ENCODE measurements at places on chromosomes 5 and 9. TPM values are rescaled to one million over a fixed set of nuclear protein-coding genes. Genes with fewer than 3 reads are reported as not detected.

GRCh38 chr5:144405991-144406390 lies 235.3 kb downstream of the KCTD16 start:
- no peak overlapping the region for H3K4me3 ChIP-seq
- no peak overlapping the region for H3K27ac ChIP-seq
- no peaks in the 10 kb centered on the region for H3K27me3 ChIP-seq
- H3K36me3 ChIP-seq: no peaks in the 10 kb centered on the region
- no peaks in the 10 kb centered on the region for H3K4me1 ChIP-seq
- no peak for DNase-seq

- H3K4me3 ChIP-seq: no peak overlapping the region
- no peak overlapping the region for H3K27ac ChIP-seq
- H3K36me3 ChIP-seq: no peaks in the 10 kb centered on the region
- H3K27me3 ChIP-seq: no peaks in the 10 kb centered on the region
- H3K4me1 ChIP-seq: no peaks in the 10 kb centered on the region
- DNase-seq: no peak
These were observed 68.9 kb downstream of the MACIR start for GRCh38 chr5:103327451-103327850.

DNA sequence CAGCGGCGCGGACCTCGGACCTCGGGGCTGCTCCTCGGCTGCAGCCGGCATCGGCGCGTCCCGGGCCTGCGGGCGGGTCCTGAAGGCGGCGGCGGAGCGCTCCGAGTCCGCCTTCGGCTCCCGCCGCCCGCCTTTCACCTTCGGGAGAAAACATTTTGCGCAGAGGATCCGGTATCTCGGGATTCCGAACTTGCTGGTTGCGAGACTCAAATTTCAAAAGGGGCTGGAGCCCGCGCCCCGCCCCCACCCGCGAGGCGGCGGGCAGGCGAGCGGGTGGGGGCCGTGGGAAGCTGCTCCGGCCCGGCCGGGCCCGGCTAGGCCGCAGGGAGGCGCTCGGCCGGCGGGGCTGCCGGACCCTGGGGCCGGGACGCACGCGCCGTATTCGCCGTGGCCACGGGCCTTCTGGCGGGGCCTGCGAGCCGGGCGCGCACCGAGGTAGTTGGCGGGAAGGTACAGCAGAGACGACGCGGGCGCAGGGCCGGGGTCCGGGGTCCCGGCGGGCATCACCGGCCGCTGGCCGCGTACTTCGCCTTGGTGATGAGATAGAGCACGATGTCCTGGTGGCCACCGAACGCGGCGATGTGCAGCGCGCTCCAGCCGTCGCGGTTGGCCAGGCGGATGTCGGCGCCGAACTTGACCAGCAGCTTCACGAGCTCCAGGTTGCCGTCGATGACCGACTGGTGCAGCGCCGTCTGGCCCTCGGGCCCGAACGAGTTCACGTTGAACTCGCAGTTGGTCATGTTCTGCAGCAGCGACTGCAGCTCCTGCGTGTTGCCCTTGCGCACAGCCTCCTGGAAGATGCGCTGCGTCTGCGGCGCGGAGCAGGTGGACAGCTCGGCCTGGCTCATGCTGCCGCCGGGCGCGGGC lies 757 bp downstream of the NRARP start:
- H3K4me3 ChIP-seq: peak overlapping the region; percentile 41
- peaks cover 38% of the 10 kb centered on the region for H3K27me3 ChIP-seq
- H3K36me3 ChIP-seq: no peaks in the 10 kb centered on the region
- no peak for DNase-seq
- peaks cover 8% of the 10 kb centered on the region for H3K4me1 ChIP-seq

- no peak overlapping the region for H3K4me3 ChIP-seq
- no peak for DNase-seq
- peak overlapping the region; percentile 51 for H3K27ac ChIP-seq
- no peaks in the 10 kb centered on the region for H3K36me3 ChIP-seq
- no peaks in the 10 kb centered on the region for H3K27me3 ChIP-seq
These were observed 59.9 kb downstream of the PBX3 start for GRCh38 chr9:125807079-125807478.

- no peak overlapping the region for H3K4me3 ChIP-seq
- no peak overlapping the region for H3K27ac ChIP-seq
- no peaks in the 10 kb centered on the region for H3K27me3 ChIP-seq
- no peaks in the 10 kb centered on the region for H3K36me3 ChIP-seq
- no peak for DNase-seq
- peaks cover 10% of the 10 kb centered on the region for H3K4me1 ChIP-seq
These were observed 129.2 kb upstream of the ADRA1B start for GRCh38 chr5:159786901-159787691.

- no peak overlapping the region for H3K27ac ChIP-seq
- H3K4me3 ChIP-seq: no peak overlapping the region
- no peak for DNase-seq
- no peaks in the 10 kb centered on the region for H3K27me3 ChIP-seq
- no peaks in the 10 kb centered on the region for H3K4me1 ChIP-seq
These were observed 604.8 kb upstream of the RORB start for GRCh38 chr9:73892335-73892734.

Gene SLC36A3
- not detected for total RNA-seq

Gene NDUFB6
- 37.1 TPM for total RNA-seq

DNA sequence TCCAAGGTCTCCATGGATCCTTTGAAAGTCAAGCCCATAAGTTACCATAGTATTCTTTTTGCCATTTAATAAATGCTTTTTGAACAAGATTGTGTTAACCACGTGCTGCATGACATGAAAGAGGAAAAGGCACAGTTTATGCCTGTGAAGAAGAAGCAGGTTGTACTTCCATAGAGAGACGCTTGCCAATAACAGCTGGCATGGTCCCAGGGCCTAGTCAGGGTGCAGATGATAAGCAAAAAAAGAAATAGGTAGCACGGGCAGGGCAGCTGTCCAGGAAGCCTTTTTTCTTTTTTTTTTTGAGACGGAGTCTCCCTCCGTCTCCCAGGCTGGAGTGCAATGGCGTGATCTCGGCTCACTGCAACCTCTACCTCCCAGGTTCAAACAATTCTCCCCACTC lies 71.8 kb upstream of the CLINT1 start:
- no peaks in the 10 kb centered on the region for H3K4me1 ChIP-seq
- H3K36me3 ChIP-seq: no peaks in the 10 kb centered on the region
- no peak overlapping the region for H3K4me3 ChIP-seq
- H3K27me3 ChIP-seq: no peaks in the 10 kb centered on the region

GRCh38 chr5:176653401-176654385 lies 6.4 kb downstream of the TSPAN17 start:
- H3K36me3 ChIP-seq: peaks cover 8% of the 10 kb centered on the region
- H3K4me1 ChIP-seq: peaks cover 12% of the 10 kb centered on the region
- no peak for DNase-seq
- H3K27me3 ChIP-seq: no peaks in the 10 kb centered on the region
- H3K4me3 ChIP-seq: no peak overlapping the region

Gene PHYHD1
- total RNA-seq: 7.6 TPM

DNA sequence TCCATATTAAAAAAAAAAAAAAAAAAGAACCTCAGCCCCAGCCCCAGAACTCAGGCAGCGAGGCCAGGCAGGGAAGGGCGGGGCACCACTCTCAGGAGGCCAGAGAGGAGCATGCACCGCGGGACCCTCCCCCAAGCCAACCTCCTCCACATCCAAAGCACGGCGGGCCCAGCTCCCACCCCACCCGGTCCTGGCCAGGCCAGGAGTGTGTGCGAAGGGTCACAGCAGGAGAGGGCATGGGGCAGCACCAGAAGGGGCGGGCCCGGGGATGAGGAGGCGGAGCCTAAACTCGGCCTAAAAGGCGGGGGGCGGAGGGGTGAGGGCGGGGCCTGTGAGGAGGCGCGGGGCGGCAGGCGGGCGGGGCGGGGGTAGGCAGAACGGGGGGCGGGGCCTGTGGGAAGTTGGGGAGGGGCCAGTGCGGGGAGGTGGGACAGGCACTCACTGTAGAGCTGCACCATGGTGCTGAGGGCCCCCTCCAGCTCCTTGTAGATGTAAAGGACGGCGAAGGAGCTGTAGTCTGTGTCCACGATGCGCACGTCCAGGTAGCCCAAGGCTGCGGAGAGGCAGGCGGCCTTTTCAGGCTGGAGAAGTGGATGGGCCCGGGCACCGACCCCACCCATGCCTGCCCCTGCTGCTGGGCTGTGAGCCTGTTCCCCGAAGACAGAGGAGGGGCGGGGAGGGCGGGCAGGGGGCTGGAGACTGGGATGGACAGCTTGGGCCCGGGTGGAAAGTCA lies 1.2 kb downstream of the LCN15 start:
- H3K4me1 ChIP-seq: no peaks in the 10 kb centered on the region
- H3K4me3 ChIP-seq: no peak overlapping the region
- H3K36me3 ChIP-seq: no peaks in the 10 kb centered on the region
- peaks cover 3% of the 10 kb centered on the region for H3K27me3 ChIP-seq

Gene C9orf43
- total RNA-seq: 0.36 TPM

Measured in osteoblast (primary cell).